Fibroblast of lung (primary cell): ENCODE measurements at places on chromosomes 5 and 9. TPM values are rescaled to one million over a fixed set of nuclear protein-coding genes. Genes with fewer than 3 reads are reported as not detected.

GRCh38 chr5:115884704-115885103, 43.0 kb downstream of the AP3S1 start:
- H3K36me3 ChIP-seq = no peaks in the 10 kb centered on the region
- no peak overlapping the region for H3K4me3 ChIP-seq
- H3K27me3 ChIP-seq = no peaks in the 10 kb centered on the region
- no peak for DNase-seq

DNA sequence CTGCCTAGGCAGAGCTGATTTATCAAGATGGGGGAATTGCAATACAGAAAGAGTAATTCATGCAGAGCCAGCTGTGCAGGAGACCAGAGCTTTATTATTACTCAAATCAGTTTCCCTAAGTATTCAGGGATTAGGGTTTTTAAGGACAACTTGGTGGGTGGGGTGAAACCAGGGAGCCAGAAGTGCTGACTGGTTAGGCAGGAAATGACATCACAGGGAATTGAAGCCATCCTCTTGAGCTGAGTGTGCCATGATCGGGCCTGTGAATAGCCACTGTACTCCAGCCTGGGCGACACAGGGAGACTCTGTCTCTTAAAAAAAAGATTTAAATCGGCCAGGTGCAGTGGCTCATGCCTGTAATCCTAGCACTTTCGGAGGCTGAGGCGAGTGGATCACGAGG, 45.3 kb upstream of the CDK5RAP2 start:
- H3K4me3 ChIP-seq = no peak overlapping the region
- DNase-seq = peak; percentile 42
- no peaks in the 10 kb centered on the region for H3K36me3 ChIP-seq
- peak overlapping the region; percentile 20 for H3K27ac ChIP-seq
- H3K4me1 ChIP-seq = no peaks in the 10 kb centered on the region
- no peaks in the 10 kb centered on the region for H3K27me3 ChIP-seq

DNA sequence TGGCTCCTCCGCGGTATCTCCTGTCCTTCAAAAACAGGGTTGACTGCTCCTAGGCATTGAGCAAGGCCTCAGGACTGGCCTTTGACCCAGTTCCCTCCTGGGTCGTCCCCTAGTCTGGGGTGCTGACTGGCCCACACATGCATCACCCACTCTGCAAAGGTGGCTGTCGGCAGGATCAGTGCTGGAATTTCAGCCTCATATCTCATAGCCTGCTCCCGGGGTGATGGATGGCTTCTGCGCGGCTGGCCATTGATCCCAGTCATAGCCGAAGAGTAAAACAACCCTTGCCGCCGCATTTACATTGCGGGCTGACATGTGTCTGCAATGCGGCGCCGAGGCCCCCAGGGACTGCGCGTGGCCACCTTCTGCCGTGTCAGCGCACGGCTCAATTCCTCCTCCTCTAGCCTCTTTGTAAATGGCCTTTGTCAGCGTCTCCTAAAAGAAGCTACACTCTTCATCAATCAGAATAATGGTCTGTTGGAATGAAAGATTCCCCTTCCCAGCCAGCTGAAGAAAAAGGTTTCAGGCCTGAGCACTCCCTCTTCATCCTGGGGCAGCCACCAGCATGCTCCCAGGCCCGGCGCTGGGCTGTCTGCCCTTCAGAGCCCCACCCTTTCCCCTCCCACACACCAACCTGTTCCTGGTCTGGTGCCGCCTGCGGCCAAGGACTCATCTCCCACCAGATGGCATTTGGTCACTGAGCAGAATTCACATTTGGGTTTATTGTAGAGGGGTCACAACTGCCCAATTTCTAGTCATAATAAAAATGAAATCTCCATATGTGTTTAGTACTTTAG, 159.0 kb downstream of the PJA2 start:
- DNase-seq = no peak
- no peak overlapping the region for H3K27ac ChIP-seq
- H3K4me1 ChIP-seq = no peaks in the 10 kb centered on the region

DNA sequence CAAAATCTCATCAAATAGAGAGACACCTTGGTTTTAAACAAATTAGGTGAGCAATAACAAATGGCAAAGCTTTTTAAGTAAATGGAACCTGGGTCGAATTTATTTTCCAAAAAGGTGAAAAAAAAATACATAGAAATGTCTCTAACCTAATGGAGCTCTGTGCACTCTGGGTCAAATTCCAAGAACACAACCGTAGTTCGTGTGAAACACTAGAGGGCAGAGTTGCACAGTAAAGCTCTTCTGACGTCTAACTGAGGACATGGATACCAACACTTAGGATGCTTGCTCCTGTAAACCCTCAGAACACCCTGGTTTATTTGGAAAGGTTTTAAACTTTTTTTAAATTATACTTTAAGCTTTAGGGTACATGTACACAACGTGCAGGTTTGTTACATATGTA, 18.9 kb downstream of the MARCHF11 start:
- H3K27ac ChIP-seq = no peak overlapping the region
- H3K36me3 ChIP-seq = no peaks in the 10 kb centered on the region
- no peak overlapping the region for H3K4me3 ChIP-seq
- no peaks in the 10 kb centered on the region for H3K4me1 ChIP-seq
- peak; percentile 68 for DNase-seq

DNA sequence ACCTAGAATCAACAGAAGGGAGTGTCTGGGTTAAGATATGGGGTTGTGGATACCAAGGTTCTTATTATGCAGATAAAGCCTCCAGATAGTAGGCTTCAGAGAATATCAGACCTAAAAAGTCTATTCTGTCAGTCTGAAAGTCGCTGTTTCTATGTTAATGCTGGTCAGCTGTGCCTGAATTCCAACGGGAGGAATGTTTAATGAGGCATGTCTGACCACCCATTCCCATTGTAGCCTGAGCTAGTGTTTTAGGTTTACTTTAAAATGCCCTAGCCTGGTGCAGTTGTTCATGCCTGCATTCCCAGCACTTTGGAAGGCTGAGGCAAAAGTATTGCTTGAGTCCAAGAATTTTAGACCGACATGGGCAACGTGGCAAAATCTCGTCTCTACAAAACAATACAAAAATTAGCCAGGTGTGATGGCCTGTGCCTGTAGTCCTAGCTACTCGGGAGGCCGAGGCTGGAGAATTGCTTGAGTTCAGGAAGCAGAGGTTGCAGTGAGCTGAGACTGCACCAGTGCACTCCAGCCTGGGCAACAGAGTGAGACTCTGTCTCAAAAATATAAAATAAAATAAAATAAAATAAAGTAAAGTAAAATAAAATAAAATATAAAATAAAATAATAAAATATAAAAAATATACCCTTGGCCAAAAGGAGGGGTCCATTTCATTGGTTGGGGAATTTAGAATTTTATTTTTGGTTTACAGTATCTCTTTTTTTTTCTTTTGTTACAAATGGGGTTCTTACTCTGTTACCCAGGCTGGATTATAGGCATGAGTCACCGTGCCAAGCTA, 7.8 kb upstream of the SOX30 start:
- no peak overlapping the region for H3K4me3 ChIP-seq
- H3K36me3 ChIP-seq = no peaks in the 10 kb centered on the region
- no peak overlapping the region for H3K27ac ChIP-seq
- no peaks in the 10 kb centered on the region for H3K4me1 ChIP-seq

DNA sequence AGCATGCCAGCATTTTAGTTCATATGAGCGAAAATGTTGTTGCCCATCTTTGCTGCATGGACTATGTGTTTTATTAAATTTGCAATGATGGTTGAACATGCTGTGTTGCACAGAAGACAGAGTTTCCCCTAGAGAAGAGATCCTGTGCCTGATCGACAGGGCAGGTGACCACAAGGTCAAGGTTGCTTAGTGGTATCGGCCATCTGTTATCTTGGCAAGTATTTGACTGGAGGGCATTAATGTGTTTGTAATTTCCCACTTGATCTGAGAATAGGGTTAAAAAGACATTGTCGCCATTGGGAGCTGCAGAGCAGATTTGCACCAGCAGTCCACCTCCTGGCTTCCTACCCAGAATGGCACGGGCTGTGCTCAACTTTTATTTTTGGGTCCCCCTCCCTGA, 1523.6 kb upstream of the WWC1 start:
- no peaks in the 10 kb centered on the region for H3K36me3 ChIP-seq
- no peaks in the 10 kb centered on the region for H3K27me3 ChIP-seq
- no peak overlapping the region for H3K27ac ChIP-seq
- no peak for DNase-seq
- no peaks in the 10 kb centered on the region for H3K4me1 ChIP-seq
- H3K4me3 ChIP-seq = no peak overlapping the region

- DNase-seq = no peak
- no peaks in the 10 kb centered on the region for H3K36me3 ChIP-seq
- H3K27ac ChIP-seq = no peak overlapping the region
Measured at GRCh38 chr5:132076202-132076830, 2.7 kb downstream of the CSF2 start.

DNA sequence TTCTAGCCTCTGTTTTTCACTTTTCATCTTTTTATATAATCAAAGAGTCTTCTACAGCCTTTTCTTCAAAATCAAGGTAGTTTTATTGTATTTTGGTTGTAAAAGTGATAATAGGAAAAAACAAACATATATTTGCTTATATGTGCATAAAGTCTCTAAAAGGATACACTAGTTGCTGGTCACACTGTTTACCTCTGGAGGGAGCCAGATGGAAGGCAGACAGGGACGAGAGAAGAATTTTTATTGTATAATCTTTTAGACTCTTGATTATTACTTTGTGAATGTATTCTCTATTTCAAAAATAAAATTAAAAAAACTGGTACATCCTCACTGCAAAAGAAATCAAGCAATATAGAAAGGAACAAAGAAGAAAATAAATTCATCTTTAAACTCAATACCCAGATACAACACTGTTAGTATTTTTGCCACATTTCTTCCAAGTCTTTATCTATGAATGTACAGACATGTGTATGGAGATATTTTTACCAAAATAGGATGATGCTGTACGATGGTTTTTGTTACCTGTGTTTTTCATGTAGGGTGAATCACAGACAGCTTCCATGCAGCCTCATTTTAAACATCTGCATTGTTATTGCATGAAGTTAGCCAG, 6.1 kb upstream of the RNF183 start:
- peak; percentile 23 for DNase-seq
- H3K4me3 ChIP-seq = no peak overlapping the region
- no peaks in the 10 kb centered on the region for H3K4me1 ChIP-seq

Gene NR5A1
- total RNA-seq = not detected in 2 replicates

Gene DIRAS2
- 0.26 and 0.66 TPM in 2 replicates for total RNA-seq

Gene PTGES
- total RNA-seq = 9.6 and 16.7 TPM in 2 replicates

Gene TSSK1B
- total RNA-seq = under 0.01 and 0.50 TPM in 2 replicates

Gene LMX1B
- total RNA-seq = not detected in 2 replicates

Gene PCDHB10
- total RNA-seq = 0.77 and 2.0 TPM in 2 replicates

Gene SPATA6L
- total RNA-seq = 0.77 and 1.2 TPM in 2 replicates

Gene ANKRD31
- total RNA-seq = 0.26 and 0.33 TPM in 2 replicates

Gene CYLC2
- not detected in 2 replicates for total RNA-seq

Gene WNT8A
- not detected in 2 replicates for total RNA-seq
